ENCODE measurements at places on chromosomes 6 and 20.

DNA sequence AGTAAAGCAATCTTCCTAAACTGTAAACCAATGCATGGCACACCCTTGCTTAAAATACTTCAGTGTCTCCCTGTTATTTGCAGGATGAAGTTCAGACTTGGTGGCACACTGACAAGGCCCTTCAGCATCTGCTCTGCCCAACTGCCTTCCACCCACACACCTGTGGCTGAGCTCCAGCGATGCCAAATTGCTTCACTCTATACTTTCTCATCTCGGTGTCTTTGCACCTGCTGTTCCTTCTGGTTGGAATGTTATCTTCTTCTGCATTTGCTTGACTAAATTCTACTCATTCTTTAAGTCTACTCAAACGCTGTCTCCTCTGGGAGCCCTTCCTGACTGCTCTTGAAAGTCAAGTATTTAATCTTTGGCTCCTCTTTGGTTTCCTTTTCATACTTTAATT lies 100.1 kb upstream of the SUPT3H start:
- DNase-seq = no peak

DNA sequence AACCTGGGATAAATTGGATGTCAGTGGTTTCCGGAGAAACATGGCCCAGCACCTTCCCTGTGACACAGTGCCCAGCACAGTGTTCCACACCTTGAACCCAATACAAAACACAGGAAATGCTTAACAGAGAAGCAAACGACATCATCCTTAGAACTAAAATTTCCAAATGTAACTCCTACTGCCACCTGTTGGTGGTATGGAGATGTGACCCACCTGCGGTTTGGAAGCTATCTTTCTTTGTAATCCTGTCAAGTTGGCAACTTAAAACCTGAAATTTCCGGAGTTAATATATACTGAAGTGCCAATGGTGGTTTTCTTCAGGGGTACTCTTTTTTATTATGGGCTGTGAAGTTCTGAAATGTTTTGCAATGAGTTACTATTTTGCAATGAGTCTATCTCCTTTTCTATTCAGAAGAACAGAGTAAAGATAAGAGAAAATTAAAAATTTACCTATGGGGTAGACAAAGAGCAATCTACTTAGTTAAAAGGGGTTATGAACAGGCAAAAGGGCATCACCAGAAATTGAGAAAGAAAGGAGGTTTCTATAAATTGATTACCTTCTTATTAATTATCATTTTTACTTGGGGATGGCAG lies 658.8 kb downstream of the PTPRT start:
- DNase-seq = no peak

GRCh38 chr6:44104481-44105021 lies 22.7 kb downstream of the MRPL14 start:
- no peak for DNase-seq

DNA sequence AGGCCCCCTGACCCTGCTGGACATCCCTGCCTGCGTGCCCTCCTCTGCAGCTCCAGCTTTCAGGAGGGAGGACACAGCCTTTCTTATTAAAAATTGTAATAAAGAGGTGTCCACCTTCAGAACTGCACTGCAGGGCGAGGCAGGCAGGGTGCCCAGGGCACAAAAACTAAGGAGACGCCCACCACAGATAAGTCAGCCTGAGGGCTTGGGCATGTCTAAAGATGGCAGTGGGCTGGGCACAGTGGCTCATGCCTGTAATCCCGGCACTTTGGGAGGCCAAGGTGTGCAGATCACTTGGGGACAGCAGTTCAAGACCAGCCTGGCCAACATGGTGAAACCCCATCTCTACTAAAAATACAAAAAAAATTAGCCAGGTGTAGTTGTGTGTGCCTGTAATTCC lies 7.0 kb upstream of the C20orf144 start:
- no peak for DNase-seq

GRCh38 chr6:165819394-165819793 lies 156.4 kb upstream of the PDE10A start:
- DNase-seq = no peak

GRCh38 chr6:25417046-25417605 lies 138.0 kb downstream of the CARMIL1 start:
- DNase-seq = no peak

- no peak for DNase-seq
These were observed 109.8 kb downstream of the SULF2 start for GRCh38 chr20:47675190-47676142.

GRCh38 chr6:6709106-6709505 lies 120.6 kb downstream of the LY86 start:
- no peak for DNase-seq

- no peak for DNase-seq
These were observed 6.2 kb downstream of the HEBP2 start for GRCh38 chr6:138410048-138410735.

DNA sequence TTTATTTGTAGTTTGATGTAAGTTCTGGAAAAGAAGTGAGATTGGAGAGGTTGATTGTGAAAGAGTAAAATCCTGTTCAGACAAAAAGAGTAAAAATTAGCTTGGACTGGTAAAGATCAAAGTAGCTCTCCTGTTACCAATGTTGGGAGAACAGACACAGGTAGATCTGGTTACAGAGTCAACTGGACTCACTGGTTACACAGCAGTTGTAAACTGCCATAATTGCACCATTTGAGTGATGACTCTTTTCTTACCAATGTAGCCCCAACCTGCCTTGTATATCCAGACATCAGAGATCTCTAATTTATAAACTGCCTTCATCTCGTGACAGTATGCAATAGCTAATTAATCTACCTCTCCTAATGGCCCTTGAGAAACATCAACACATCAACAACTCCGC lies 165.6 kb upstream of the PRSS16 start:
- DNase-seq = no peak

DNA sequence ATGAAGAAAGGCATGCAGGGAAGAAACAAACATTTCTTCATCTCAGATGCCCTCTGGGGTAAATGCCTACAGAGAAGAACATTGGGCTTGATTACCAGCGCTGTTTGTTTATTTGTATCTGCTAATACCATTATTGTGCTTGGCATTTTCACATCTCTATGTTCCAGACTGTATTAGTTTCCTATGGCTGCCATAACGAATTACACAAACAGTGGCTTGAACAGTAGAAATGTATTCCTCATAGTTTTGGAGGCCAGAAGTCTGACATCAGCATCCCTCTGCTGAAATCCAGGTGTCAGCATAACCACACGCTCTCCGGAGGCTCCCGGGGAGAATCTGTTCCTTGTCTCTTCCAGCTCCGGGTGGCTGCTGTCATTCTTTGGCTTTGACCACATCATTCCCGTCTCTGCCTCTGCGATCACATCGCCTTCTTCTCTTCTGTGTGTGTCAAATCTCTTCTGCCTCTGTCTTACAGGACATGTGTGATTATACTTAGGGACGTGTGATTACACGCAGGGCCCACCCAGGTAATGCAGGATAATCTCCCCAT lies 241.6 kb upstream of the SUPT3H start:
- no peak for DNase-seq

DNA sequence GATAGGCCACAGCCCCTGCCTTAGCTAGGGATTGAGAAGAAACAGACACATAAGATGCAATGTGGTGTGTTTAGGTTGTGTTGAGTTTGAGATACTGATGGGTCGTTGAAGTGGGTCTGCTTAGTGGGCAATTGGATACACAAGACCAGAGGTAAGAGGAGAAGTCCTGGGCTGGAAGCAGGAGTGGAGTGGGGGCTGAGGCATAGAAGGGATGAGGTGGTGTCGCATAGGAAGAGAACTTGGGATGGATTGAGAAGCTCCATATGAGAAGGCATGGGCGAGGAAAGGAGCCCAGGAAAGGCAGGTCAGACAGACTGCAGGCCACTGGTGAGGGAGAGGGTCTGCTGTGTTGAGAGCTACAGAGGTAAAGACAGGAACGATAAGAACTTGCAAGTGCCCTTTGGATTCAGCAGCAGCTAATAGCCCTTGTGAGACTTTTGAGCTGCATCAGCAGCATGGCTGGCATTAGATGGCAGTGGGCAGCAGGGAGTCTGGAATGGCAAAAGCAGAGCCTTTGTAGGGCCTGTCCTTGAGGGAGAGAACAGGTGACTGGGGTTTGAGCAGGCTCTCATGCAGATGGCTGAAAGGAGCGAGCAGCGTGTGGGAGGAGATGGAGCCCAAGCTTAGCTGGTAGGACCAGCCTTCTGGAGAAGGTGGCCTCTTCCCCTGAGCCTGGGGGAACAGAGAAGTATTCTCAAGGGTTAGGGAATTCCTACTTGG lies 33.2 kb downstream of the PLCG1 start:
- no peak for DNase-seq

GRCh38 chr6:161590961-161591627 lies 317.2 kb upstream of the AGPAT4 start:
- no peak for DNase-seq

DNA sequence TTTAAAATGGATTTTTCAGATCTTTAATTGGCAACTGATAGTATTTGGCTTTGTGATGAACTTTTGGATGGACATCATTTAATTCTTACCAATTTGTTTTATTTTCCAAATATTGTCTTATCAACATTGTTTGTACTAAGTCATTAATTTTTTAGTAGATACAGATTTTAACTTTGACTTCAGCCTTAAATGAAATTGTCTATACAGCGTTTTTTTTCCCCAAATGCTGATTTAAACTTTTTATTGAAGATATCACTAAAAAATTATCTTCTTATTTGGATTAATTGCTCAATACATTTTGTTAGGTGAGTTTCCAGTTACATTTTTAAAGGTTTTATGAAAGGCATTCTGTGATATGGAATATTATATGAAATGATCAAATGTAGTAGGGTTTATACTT lies 123.6 kb upstream of the MMS22L start:
- DNase-seq = no peak

- DNase-seq = no peak
These were observed 12.7 kb downstream of the TRIM27 start for GRCh38 chr6:28910901-28911690.

DNA sequence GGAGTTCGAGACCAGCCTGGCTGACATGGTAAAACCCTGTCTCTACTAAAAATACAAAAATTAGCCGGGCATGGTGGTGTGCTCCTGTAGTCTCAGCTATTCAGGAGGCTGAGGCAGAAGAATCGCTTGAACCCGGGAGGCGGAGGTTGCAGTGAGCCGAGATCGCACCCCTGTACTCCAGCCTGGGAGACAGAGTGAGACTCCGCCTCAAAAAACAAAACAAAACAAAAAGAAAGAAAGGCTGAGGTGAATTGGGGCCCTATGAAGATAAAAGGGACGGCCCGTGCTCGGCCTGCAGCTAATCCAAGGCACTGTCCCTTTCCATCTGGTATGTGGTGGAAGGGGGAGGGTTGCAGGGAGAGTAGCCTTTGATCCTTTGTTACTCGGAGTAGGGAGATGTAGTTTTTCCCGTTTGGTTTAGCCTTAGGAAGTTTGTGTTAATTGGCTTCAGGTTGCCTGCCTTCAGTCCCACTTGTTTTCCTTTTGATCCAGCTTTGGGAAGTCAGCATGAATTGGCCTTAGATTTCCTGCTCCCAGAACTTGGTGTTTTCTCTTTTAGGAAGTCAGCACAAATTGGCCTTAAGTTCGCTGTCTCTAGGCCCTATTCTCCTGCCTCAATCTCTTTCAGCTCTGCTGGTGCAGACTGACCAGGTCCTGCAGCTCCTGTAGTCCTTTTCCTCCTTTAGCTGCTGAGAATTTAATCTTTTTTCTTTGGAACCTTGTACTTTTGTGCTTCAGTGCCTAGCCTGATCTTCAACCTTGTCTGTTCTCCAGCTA lies 36.1 kb upstream of the PAQR8 start:
- DNase-seq = no peak

DNA sequence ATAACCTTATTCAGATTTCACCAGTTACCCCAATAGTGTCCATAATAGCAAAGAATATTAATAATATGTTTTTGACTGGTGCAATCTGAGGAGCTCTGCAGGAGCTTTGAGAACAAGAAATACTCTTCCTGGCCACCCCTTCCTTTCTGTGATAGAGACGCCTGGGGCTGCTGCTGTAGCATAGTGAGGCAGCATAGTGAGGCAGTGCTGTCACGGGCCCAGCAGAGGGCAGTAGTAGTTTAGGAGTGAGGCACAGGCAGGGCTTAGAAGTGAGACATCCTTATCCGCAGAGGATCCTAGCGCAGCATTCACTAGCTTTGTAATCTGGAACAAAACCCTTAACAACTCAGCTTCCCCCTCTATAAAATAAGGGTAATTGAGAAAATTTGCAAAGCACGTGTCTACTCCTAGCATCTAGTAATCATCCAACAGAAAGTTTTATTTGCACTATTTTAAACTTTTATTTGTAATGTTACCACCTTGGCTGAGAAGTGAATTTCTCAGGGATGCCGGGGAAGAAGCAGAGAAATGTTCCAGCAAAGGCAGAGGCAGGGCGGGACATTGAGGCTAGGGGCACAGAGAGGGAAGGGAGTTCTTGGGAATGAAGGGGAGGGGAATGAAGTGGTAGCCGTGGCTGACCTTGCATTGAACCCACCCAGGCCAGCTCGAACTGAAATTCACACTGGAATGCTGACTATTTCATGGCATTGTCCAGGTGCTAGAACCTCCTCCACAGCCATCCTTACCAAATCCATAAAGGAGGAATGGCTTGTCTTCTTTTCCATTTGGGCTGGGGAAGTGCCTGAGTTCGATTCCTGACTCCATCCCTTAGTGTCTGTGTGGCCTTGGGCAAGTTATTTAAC lies 78.8 kb downstream of the CDS2 start:
- DNase-seq = peak; percentile 77

- peak; percentile 94 for DNase-seq
These were observed 209.8 kb downstream of the ZMYND8 start for GRCh38 chr20:47146686-47147085.

DNA sequence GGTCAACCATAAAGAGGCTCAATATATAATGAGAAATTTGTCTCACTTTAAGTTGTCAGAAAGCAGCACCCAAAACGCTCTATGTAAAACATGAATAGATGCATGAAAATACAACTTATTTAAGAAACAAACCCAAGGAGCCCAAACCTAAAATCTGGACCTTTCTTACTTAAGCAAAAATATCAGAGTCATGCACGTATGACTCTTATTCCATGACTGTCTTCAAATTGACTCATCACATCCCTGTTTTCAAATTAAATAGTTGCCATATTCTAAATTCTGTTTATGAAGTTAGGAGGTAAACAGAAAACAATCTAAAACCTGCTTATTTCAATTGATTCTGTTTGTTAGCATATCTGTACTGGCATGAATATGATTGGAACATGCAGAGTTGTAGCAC lies 42.1 kb downstream of the ANKRD6 start:
- peak; percentile 4 for DNase-seq
